HT1080 (cell line): ENCODE measurements at places on chromosomes 6 and 20. TPM values are rescaled to one million over a fixed set of nuclear protein-coding genes. Genes with fewer than 3 reads are reported as not detected.
A peak's percentile ranks its signal among the peaks of the same experiment; 100 is the strongest.

GRCh38 chr6:166253778-166254204, 54.4 kb downstream of the PRR18 start:
- no peak for DNase-seq

DNA sequence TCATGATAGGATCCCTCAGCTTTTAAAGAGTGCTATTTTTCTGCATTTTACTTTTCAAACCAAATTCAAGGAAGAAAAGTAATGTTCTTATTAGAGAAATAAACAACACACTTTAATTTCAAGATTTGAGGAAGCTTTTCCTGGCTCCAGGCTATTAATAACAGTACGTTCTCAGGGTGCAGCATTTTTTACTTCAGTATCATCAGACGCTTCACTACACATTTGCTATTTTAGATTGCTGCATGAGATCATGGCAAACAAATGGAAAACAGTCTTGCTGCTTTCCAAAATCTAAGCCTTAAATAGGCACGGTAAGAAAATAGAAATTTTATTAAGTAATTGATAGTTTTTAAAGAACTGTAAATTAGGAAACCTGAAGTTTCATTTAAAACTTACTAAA, 253.6 kb upstream of the EXOC2 start:
- DNase-seq = no peak

GRCh38 chr6:104705095-104705707, 154.5 kb downstream of the HACE1 start:
- DNase-seq = peak; percentile 97

DNA sequence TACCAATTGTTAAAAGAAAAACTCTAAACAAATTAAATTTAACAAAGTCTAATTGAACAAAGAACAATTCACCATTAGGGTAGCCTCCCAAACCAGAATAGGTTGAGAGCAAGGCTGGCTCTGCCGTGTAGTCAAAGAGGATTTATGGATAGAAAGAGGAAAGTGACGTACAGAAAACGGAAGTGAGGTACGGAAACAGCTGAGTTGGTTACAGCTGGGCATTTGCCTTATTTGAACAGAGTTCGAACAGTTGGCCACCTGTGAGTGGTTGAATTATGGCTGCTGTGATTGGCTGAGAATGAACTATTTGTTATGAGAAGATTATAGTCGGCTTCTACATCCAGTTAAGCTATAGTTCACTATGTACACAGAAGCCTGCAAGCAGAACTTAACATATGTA, 18.5 kb upstream of the ISM1 start:
- no peak for DNase-seq

DNA sequence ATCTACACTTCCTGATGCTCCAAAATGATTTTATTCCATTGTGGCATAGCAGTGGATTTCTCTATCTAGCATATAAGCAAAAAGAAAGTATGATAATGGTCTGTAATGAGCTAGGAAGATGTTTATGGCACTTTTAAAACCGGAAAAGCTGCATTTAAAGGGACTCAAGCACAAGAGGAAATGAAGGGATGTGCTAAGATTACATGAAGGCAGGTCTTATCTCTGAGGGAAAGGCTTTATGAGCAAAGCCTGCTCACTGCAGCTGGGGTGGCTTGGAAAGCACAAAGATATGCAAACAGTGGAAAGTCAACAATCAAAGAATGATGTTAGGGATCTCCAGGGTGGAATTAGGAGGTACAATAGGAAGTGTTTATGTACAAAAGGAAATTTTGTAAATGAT, 138.2 kb downstream of the TENT5A start:
- DNase-seq = peak; percentile 25

Gene TP53TG5
- total RNA-seq = not detected in 2 replicates

Gene ANKRD66
- total RNA-seq = not detected in 2 replicates

Gene SLC2A10
- 0.55 TPM in 1 of 2 replicates, not detected in the other for total RNA-seq

Gene MRPL18
- total RNA-seq = 144 and 155 TPM in 2 replicates

Gene SCAF8
- total RNA-seq = 21.0 and 24.7 TPM in 2 replicates

Gene HMGN3
- 66.0 and 67.3 TPM in 2 replicates for total RNA-seq
